NCI-H526 treated with DMSO at 0.1 percent for 48 hours (cell line): ENCODE measurements at places on chromosomes 11 and 22.
A peak's percentile ranks its signal among the peaks of the same experiment; 100 is the strongest.

GRCh38 chr11:64292460-64293254 is 1.6 kb downstream of the KCNK4 start:
- no peak for DNase-seq

- DNase-seq: peak; percentile 76
Measured at GRCh38 chr11:2298795-2299761, 2.6 kb downstream of the C11orf21 start.

GRCh38 chr11:33772300-33772699 is 2.0 kb downstream of the FBXO3 start:
- no peak for DNase-seq

DNA sequence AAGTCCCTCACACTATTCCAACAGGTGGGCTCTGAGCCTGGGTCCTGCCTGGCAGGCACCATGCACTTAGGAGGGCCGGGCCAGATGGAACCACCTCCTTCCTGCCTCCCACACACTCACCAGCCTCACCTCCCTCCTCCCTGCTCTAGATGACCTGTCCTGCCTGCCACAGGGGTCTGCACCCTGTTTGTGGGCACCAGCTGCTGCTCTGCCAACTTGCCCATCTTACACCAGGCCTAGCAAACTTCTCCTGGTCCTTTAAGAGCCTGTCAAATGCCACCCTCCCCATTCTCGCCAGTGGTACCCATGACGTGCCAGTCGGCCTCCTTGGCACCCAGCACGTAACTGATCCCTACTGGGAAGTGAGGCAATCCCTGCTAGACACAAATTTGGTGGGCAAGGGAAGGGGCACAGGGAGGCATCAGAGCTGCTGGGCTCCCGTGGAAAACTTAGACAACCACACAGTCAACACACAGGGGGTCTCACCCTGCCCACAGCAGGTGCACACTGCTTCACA is 3.1 kb downstream of the MOB2 start:
- no peak for DNase-seq

DNA sequence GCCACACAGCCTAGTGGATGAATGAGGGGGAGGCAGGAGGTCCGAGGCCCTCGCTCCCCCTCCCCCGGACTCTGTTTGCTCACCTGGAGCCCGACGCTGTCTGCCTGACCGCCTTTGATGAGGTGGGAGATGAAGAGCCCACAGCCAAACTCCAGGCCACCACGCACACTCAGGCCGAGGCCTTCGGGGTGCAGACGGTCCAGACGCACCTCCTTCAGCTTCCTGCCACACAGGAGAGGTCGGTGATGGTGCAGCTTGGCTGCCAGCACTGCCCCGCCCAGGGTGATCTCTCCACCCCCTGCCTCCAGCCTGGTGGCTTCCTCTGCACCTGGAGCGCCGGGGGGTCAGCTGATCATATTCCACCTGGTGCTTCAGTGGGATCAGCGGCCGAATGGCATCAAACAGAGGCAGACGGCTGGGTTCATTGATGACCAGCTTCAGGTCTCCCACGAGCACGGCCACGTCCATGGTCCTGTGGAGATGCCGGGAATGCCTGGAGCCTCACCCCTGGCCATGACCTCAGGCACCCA is 13.1 kb downstream of the USH1C start:
- DNase-seq: peak; percentile 41

DNA sequence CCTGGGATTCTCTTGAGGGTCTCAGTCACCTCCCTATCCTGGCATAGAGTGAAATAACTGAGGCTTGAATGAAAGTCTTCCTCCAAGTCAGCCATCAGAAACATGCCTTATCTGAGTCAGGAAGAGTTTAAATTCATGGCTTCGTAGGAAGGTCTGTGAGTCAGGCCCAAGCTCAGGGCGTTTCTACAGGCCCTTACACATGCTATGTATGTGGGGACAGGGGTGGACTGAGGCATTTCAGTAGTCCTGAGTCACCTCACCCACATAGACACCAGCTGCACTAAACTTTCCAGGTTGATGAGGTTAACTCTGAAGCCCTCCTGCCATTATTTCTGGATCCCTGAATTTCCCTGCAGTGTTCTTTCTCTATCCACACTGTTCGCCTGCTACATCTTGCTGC is 134.6 kb upstream of the RCN1 start:
- DNase-seq: no peak

DNA sequence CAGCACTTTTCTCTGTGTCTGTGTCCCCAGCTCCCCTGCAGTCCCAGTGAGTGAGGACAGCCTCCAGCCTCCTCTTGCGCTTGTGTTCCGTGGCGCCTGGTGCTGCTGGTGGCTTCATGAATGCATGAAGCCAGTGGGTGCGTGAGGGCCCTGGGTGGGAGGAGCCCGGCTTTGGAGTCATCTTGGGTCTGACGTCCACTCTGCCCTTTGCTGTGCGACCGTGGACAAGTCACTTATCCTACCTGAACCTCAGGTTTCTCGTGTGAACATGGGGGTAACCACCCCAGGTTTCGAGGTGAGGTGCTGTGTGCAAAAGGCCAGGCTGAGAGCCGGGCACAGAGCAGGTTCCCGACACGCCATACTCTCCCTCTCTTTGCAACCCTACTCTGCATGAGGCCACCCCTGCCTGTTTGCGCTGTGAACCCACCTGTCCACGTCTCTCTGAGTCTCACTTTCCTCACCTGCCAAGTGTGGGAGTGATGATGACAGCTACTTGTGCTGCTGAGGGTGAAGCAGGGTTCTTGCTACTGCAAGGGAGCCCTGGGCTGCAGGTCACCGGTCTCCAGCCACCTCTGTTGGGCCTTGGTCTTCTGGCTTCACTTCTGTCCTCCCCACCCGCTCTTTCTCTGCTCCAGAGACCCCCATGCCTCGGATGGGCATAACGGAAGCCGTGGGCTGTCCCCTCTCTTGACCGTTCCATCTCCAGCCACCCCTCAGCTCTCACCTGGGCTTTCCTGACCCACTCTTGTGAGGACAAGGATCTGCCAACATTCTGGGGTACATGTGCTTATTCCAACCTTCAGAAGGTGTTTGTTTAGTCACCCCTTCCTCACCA is 537.6 kb downstream of the TBC1D22A start:
- no peak for DNase-seq

DNA sequence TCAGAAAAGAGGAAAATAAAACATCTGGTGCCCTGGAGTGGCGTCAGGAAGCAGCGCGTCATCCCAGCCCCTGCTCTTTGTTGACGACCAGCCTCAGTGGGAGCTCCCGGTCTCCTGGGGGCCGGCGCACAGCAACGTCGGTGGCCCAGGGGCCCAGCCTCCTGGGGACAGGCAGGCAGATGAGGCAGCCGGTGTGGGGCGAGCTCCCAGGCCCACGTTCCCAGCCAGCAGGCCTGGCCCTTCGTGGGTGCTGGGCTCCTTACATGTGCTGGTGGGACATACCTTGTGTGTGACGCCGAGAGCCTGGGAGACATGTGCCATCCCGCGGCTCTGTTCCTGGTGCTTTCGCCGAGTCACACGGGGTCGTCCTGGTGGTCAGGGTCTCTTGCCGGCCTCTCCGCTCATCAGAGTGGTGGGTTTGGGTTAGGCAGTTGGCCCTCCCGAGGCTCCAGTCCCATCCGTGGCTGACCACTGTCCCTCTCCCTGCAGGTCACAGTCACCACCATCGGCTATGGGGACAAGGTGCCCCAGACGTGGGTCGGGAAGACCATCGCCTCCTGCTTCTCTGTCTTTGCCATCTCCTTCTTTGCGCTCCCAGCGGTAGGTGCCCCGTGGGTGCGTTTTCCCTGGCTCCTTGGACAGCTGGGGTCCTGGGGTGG is 116.7 kb downstream of the KCNQ1OT1 start:
- DNase-seq: no peak

DNA sequence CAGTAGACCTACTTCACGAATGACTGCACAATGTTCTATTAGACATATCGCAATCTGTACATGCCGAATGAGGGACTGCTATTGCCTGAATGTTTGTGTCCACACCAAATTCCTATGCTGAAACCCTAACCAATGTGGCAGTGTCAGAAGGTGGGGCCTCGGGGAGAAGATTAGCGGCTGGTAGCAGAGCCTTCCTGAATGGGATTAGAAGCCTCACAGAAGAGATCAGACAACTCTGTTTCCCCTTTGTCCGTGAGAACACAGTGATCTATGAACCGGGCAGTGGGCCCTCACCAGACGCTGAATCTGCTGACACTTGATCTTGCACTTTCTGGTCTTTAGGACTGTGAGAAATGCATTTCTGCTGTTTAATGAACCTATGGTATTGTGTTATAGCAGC is 33.1 kb downstream of the LRFN4 start:
- no peak for DNase-seq

GRCh38 chr11:68878022-68878421 is 25.6 kb downstream of the MRPL21 start:
- DNase-seq: no peak

DNA sequence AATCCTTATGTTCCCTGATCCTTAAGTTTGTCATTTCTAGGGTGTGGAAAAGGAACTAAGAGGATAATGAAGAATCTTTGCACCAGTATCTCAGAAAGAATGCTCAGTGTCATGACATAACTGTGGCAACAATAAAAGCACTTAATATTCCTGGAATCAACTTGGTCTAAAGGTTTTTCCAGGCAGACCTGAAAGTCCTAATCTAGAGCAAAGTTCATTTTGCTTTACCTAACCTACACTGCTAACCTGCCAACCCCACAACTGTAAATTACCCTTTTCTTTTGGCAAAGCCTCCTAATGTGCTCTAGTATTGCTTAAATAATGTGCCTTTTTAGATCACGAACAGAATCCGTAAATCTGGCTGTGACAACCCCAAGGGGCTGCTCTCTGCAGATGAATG is 82.5 kb downstream of the AMBRA1 start:
- no peak for DNase-seq

DNA sequence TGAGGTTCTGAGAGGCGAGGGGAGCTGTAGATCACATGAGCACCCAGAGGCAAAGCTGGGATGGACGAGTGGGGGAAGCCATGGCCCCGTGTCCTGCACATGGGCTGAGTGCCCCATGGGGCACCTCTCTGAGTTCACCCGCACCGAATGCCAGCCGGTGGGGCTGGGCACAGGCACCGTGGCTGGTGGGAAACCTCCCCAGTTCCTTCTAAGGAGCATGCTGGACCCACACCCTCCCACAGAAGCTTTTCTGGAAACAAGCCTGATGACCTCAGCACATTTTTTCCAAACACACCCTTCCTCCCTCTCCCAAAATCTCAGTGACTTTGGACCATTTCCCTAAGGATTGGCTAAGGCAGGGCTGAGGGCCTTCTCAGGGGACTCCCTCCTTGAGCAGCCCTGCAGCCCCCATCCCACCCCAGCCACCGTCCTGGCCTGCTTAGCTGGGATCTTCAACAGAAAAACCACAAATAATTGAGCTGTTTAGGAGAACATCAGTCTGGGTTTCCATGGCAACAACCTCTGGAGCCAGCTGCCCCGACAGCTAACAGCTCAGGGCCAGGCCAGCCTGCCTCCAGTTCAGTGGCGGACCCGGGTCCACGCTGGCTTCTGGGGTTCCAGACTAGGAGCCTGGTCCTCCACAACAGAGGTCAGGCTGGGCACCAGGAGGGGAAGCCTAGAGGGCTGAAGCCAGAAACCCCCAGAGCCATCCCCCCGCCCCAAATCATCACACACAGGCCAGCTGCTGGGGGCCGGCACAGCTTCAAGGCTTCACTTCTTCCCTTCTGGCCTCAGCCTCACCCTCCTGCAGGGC is 18.1 kb upstream of the LINC01488 start:
- DNase-seq: no peak

DNA sequence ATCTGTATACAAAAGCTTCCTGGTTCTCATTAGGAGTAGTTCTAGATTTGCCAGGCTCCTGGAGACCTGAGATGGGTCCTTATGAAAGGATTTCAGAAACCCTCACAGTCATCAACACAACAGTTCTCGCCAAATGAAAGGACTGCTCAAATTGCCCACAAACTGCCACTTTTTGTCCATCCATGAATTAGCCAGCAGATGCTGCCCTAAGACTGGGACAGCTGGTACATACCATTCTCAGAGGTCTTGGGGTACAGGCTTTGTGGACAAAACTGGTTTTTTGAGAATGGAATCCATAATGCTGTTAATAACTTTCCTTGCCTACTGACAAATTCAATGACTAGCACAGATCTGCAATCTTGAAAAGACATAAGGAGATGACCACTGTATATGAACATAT is 23.4 kb upstream of the BDNF start:
- no peak for DNase-seq

- DNase-seq: no peak
Measured at GRCh38 chr11:79304599-79305212, 136.1 kb downstream of the TENM4 start.

DNA sequence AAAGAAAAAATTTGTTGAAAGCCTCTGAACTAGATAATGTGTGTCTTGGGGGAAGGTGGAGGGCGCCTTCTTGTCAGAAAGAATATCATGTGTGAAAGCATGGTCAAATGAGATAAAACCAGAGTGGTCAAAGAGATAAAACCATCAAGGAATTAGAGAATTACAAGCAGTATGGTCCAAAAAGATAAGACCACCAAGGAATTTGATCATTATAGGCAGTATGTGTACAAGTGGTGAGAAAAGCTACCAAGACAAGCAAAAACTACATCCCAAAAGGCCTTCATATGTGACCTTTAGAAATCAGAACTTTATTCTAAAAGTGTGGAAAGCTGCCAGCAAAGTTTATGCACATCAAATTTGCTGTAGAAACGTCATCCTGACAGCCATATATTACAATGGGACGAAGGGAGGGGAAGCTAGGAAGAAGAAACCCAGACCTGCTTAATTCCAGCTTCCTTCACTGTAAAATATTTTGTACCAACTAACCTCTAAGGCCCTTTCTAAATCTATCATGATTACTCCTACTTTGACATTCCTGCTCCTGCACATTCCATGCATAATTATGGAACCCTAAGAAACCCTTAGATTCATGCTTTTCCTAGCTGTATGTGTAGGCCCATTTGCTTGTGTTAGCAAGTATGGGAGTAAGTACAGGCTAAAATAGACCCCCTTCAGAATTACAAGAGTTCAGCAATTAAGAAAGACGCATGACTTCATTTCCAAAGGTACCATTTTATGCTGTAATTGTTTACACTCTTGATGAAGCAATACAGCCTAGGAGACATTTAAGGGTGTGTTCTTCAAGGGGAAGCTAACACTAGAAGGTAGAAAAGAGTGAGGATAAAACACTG is 51.6 kb downstream of the LGR4 start:
- DNase-seq: no peak

GRCh38 chr11:34176751-34177209 is 71.4 kb downstream of the NAT10 start:
- DNase-seq: no peak

- DNase-seq: no peak
Measured at GRCh38 chr11:78708388-78708787, 133.7 kb upstream of the NARS2 start.

GRCh38 chr11:116173941-116174911 is 598.6 kb downstream of the BUD13 start:
- DNase-seq: no peak

GRCh38 chr22:38171927-38172831 is 9.5 kb downstream of the PLA2G6 start:
- DNase-seq: no peak

DNA sequence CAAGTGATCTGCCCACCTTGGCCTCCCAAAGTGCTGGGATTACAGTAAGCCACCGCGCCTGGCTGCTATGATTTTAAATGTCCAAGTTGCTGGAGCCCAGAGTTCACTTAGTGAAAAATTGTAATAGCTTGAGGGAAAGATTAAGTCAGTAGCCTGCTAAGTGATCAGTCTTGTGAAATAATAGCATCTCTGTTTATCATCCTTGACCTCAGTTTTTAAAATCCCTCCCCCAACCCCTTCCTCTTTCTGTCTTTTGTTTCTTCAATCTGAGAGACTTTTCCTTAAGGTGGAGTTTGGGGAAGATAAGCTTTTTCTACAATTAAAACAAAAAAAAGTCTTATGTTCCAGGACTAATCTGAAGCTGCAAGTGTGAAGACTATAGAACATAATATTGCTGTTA is 6.4 kb downstream of the HIPK3 start:
- DNase-seq: no peak
